ENCODE measurements at places on chromosomes 3 and 15.

GRCh38 chr3:189202106-189202505 is 30.3 kb downstream of the TPRG1 start:
- DNase-seq, result no peak

- DNase-seq, result no peak
Measured at GRCh38 chr3:104273046-104273649, 1093.6 kb upstream of the ALCAM start.

- no peak for DNase-seq
Measured at GRCh38 chr15:26781816-26782215, 8.9 kb upstream of the GABRB3 start.

- DNase-seq, result peak; percentile 62
Measured at GRCh38 chr15:78859971-78860719, 12.5 kb upstream of the MORF4L1 start.

Data from HS-5 (cell line).